ENCODE measurements at places on chromosomes 11 and 22.

DNA sequence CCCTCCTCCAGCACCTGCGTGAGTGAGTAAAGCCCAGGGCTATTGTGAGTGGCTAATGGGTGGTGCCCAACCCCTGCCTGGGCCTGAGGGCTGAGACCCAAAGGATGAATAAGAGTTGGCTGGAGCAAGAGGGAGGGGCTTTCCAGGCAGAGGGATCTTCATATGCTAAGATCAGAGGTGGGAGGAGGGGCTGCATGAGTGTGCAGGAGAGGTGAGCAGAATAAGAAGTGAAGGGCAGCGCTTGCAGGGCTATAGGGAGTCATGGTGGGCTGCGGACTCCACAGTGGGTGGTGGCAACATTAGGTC, 3.9 kb downstream of the EMID1 start:
- H3K4me1 ChIP-seq = peaks cover 8% of the 10 kb centered on the region
- no peaks in the 10 kb centered on the region for H3K36me3 ChIP-seq
- no peak overlapping the region for H3K27ac ChIP-seq
- no peak for DNase-seq
- no peak overlapping the region for H3K4me3 ChIP-seq

DNA sequence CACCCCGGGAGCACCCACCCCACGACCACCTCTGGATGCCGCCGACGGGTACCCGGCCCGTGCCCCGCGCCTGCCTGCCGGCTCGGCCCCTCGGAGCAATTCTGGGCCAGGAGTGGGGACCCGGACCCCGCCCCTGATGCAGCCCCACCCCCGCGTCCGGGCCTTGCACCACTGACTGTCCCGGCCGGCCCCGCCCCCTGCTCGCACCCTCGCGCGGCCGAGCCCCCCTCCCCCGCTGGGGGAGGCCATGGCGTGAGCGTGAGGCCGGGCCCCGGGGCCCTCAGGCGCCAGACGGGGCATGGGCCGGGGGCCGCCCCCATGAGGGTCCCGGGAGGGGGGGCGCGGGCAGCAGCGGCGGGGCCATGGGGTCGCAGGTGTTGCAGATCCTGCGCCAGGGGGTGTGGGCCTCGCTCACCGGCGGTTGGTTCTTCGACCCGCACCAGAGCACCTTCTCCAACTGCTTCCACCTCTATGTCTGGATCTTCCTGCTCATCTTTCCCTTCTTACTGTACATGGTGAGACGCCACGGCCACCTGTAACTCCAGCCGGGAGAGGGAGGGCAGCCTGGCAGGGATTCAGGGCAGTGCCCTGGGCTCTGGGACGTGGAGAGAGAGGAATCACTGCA, 486 bp downstream of the PCNX3 start:
- peaks cover 43% of the 10 kb centered on the region for H3K4me1 ChIP-seq
- H3K4me3 ChIP-seq = peak overlapping the region; percentile 95
- peak overlapping the region; percentile 97 for H3K27ac ChIP-seq

DNA sequence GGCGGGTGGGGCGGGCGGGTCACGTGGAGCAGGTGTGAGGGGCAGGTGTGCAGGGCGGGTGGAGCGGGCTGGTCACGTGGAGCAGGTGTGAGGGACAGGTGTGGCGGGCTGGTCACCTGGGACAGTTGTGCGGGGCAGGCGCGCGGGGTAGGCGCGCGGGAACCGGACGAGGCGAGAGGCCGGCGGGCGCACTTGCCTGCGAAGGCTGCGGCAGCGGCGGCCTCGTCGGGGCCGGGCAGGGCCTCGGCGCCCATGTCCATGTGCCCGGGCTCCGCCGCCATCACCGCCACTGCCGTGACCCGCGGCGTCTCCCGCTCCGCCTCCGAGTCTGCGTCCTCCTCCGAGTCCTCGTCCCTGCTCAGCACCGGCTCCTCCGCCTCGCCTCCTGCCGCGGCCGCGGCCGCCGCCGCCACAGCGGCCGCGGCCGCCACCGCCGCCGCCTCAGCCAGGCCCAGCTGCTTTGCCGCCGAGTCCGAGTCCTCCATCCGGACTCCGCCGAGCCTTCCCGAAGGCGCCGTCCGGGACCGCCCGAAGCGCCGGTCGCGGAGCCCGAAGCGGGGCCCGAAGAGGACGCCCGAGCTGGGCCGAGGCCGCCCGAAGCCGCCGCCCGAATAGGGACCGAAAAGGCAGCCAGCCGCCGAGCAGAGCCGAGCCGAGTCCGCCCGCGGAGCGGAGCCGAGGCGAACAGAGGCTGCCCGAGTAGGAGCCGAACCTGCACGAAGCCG, at the start of gene DEAF1:
Gene DEAF1 (minus strand): TSS at position 660 of the 725 bp plus-strand sequence. CDS start 175 bp downstream, at position 485.
- H3K4me3 ChIP-seq = peak within 1 kb of the TSS; percentile 82
- peaks cover 14% of the 10 kb centered on the region for H3K36me3 ChIP-seq
- DNase-seq = peak; percentile 100
- no peaks in the 10 kb centered on the region for H3K27me3 ChIP-seq
- peak within 1 kb of the TSS; percentile 94 for H3K27ac ChIP-seq

DNA sequence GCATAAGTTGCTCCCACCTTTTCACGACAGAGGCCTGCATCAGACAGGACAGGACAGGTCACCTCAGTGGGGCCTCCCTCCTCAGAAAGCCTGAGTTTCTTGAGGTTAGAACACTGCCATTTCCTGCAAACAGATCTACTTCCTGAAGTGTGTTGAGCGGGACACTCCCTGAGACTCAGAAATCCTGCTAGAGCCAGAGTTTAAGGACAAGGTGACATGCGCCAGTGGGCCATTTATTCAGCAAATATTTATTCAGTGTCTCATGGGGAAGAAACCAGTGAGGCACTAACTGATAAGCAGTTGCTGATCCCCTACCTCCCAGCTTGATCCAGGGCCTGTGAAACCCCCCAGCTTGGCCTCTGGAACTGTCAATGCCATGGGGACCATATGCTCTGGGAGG, 454.6 kb downstream of the SOX6 start:
- no peaks in the 10 kb centered on the region for H3K4me1 ChIP-seq
- DNase-seq = no peak
- H3K4me3 ChIP-seq = no peak overlapping the region
- no peak overlapping the region for H3K27ac ChIP-seq
- no peaks in the 10 kb centered on the region for H3K36me3 ChIP-seq
- H3K27me3 ChIP-seq = no peaks in the 10 kb centered on the region

DNA sequence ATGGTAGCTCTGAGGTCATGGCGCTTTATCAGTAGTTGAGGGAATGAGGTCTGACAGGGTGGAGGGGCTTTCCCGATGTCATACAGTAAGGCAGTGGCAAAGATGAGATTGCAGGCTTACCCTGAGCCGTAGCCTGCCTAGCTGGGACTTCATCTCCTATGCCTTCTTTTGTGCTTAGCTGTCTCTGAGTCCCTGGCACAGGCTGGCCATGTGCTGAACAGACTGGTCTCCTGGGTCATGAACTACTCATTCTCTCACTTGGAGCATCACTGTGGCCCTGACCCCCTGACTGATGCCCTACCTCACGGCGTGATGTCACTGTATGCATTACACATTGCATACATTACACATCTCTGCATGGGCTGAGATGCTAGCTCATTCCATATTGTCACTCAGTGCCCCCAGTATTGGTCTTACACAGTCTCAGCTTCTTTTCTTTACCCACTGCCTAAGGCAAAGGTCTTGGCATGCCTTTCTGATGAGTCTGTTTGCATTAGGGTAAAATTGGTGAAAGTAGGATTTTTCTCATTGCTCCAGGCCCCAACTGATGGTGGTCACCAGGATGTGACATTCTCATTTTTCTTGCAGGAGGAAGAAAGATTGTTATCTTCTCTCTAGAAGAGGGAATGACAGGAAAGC, 389.4 kb upstream of the CADM1 start:
- no peak for DNase-seq
- H3K4me3 ChIP-seq = no peak overlapping the region
- H3K27ac ChIP-seq = no peak overlapping the region

Measured in activated CD4-positive, alpha-beta T cell treated with anti-CD3 and anti-CD28 coated beads, Interleukin-2, amount 10 ng/mL, durations not matched to agents 7 days and 5 days (primary cell).